ENCODE measurements at places on chromosomes 11 and 22.

DNA sequence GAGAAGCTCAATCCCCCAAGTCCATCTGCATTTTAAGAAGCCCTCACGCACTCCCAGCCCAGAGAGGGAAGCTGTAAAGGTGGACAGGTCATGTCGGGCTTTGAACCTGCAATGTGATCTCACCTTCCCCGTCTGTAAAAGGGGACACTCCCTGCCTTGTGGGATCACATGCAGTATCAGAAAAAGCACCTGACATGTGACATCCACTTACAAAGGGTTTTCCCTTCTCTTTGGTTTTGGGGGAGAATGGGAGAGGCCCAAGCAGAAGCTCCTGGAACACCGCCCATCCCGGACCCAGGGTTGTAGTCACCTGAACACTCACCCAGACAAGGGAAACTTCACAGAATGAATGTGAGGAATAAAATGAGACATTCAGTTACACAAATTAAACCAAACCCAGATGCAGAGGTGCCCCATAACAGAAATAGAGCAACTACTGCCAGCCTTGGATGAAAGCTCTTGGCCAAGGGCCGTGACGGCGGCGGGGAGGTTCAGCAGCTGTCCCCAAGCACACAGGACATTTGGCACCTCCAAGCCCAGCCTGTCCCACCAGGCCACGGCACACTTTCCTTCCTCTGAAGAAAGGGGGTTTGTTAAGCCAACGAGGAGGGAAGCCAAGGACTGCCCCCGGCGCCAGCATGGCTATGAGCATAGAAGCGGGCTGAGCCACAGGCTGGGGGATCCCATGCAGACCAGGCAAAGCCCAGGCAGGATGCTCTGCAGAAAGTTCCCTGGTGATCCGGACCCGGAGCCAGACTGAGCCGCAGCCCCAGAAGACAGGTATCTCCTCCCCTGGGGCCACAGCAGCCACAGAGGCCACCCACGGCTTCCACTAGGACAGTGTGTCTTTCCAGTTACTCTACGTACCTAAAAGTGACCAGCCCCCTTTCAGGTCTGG, 3.8 kb downstream of the BID start:
- DNase-seq = no peak

GRCh38 chr22:39932918-39933649, 27.1 kb upstream of the TMA7B start:
- peak; percentile 72 for DNase-seq

GRCh38 chr11:67644472-67645418, 5.2 kb upstream of the TBX10 start:
- DNase-seq = peak; percentile 20

DNA sequence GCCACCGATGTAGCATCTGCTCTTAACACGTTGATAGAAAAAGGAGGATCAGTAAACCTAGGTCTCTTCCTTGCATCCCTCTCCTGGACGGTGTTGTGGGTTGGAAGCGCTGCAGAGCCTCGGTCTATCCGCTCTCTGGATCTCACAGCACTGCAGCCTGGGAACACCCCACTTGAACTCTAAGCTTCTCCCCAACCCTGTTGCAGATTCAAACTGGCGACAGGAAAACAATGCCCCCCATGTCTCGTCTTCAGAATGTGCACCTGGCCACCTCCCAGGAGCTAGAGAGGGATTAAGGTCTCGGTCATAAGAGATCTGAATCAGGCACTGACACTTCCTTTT, 454 bp downstream of the TMEM218 start:
- peak; percentile 30 for DNase-seq

GRCh38 chr11:40168414-40168813, 1291.0 kb downstream of the LRRC4C start:
- no peak for DNase-seq

DNA sequence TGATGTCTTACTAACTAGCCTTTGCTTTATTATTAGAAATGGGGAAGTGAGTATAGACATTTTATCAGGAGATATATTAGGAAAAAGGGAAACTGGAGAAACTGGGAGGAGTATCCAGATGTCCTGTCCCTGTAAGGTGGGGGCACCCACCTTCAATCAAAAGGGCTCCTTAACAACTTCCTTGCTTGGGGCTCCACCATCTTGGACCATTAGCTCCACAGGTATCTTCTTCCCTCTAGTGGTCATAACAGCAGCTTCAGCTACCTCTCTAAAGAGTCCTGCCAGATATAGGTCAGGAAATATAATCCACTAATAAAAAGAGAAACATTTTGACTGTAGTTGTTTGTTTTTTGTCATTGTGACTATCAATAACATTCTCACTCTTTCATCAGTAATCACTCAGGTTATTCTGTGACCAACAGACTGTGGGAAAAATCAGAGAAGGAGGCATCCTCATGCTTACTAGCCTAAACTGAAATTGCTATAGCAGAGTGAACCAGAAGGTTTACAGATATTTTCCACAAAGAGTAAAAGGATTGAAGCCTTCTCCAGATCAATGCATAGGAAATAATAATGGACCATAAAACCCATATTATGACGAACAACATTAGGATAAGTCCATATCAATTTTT, 10.4 kb downstream of the OR51B4 start:
- no peak for DNase-seq

DNA sequence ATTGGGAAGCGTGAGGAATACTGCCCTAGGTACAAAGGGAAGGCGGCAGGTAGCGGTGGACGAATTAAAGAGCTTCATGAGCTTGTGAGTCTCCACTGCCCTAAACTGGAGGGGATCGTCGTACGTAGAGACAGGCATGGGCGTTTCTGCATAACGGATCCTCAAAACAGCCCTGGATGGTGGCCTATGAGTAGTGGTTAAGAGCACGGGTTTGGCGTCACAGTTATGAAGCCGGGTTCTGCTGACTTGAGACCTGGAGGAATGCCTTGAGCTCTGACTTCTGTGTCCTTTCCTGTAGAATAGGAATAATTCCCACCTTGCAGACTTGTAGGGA, 335 bp downstream of the TMEM138 start:
- DNase-seq = peak; percentile 60

- DNase-seq = no peak
Observed at GRCh38 chr11:133747409-133747808, 97.9 kb downstream of the SPATA19 start.

GRCh38 chr11:107856180-107856980, 2.2 kb downstream of the SLC35F2 start:
- no peak for DNase-seq

- no peak for DNase-seq
Observed at GRCh38 chr22:30535182-30535581, 11.4 kb downstream of the SEC14L6 start.

- DNase-seq = no peak
Observed at GRCh38 chr22:31715147-31715778, 34.7 kb downstream of the PRR14L start.

DNA sequence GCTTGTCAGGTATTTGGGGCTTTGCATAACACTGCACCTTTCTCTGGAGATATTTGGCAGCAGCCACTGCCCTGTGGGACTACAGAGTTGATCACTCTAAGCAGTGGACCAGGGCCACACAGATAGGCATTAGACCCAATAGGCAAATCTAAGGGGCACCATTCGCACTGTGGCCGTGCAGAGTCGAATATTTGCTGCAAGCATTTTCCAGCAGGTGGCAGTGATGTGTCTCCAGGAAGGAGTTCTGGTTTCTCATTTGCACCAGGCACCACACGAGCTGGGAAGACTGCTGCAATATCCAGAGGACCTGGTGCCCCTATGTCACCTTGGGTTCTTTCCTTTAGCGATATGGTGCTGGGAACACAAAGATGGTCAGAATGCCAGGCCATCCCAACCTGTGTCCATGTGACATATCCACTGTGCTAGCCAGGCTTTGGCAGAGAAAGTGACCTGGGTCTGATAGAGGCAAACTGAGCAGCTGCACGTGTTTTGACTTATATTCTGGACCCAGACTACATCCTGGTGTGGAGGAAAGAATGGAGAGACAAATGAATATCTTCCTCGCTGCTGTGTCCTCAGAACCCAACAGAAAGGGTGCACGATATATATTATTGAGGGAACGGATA, 318.7 kb downstream of the BUD13 start:
- peak; percentile 35 for DNase-seq

GRCh38 chr11:86885311-86885710, 69.9 kb downstream of the FZD4 start:
- no peak for DNase-seq

DNA sequence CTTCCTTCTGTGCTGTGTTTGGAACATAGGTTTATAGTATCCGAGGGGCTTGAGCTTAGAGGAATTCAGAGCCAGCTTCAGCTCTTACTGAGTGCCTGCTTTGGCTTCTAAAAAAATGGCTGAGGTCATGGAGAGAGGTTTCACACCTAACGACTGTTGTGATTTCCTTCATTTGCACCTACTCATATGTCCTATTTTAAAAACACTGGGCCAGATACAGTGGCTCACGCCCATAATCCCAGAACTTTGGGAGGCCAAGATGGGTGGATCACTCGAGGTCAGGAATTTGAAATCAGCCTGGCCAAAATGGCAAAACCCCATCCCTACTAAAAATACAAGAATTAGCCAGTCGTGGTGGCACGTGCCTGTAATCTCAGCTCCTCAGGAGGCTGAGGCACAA, 38.3 kb upstream of the SYT13 start:
- no peak for DNase-seq

GRCh38 chr11:85809191-85809590, 1.8 kb downstream of the SYTL2 start:
- DNase-seq = peak; percentile 28

GRCh38 chr11:73797457-73797856, 9.8 kb downstream of the MRPL48 start:
- no peak for DNase-seq

DNA sequence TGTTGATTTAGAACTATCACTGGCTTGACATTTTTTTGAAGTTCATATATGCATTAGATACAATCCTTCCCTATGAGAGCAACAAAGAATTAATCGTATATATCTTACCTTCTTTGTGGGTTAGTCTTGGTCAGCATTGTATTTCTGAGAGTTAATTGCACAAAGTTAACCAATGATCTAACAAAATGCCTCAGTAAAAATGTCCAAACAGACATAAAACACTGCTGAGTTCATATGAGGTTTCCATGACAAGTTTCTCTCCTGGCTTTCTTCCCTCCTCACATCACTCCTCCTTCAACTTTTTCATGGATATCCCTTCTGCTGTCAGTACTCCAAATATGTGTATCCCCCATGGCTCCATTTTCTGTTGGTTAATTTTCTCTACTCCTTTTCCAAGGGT, 9.0 kb downstream of the MAP6 start:
- DNase-seq = no peak

DNA sequence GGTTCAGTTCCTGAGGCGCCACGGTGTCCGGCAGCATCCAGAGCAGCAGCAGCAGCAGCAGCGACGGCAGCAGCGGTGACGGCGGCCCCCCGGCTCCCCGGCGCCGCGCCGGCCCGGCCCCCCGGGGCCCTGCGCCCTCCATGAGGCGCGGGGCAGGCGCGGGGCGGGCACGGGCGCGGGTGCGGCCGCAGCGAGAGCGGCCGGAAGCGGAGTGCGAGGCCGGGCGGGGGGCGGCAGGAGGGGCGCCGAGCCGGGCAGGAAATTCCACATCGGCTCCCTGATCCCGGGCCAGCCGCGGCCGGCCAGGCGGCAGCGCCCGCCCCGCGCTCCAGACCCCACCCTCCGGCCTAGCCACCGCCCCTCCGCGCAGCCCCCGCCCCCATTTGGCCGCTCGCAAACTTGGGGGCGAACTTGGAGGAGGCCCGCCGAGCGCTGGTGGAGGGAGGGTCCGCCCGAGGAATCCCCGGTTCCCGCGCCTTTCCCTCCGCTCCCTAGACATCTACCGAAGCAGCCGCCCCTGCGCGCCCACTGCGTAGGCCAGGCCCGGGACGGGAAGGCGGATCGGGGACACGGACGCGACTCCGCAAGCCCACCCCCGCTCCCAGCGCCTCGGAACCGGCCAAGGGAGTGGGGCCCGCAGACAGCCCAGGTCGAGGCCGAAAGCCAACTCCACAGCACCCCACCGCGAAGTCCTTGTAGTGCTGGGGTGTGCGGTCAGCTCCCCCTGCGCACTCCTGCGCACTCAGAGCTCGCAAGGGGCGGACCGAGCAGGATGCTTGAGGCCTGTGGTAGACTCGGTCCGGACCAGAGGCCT, at the start of gene SCARF2:
TSS of gene SCARF2 (minus strand) at position 213 of the 814 bp plus-strand sequence. CDS start at position 142, 71 bp downstream.
- DNase-seq = no peak

DNA sequence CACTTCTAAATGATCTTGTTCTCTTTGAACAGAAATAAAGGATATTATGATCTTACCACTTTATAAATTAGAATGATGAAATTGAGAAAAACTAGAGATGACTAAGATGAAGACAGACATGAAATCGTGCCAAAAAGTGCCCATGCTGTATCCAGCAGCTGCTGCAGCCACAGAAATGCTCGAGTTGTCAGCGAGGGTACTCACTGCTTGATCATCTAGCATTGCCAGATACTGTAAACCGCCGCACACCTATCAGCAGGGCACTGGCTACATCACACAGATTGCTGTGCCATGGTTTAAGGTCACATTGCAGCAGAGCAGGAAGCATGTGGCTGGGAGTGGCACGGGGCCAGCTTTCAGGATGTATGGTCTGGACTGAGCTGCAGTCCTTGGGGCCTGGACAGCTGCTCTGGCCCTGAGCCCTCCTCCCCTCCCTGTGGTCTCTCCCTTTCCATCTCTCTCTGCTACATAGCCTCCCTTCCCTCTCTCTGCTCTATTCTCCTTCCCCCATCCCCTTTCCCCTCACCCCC, 51.0 kb upstream of the SEPTIN5 start:
- DNase-seq = no peak

- no peak for DNase-seq
Observed at GRCh38 chr11:115718106-115718505, 213.9 kb upstream of the CADM1 start.

DNA sequence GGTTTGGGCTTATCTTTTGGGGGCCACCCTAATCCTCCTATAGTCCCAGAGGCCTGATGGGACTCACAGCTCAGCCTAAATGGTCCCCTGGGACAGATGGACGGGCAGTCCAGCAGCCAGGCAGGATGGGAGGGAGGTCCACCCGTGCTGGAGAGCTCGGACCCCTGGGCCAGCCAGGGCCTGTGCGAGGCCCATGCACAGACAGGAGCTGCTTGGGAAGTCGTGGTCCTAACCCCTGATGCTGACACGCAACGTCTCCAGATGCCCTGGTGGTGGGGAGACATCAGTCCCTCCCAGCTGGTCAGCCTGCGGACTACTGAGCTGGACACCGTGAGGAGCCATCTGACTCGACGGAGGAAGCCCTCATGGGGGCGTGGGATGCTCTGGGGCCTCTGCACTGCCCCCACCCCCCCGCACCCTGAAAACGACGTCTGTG, 31.2 kb upstream of the MUC5AC start:
- no peak for DNase-seq

Data from activated naive CD4-positive, alpha-beta T cell treated with anti-CD3 and anti-CD28 coated beads, Interleukin-2, amount 10 ng/mL, durations not matched to agents 7 days and 5 days (primary cell).